ENCODE measurements at places on chromosomes 7 and 10. TPM values are rescaled to one million over a fixed set of nuclear protein-coding genes. Genes with fewer than 3 reads are reported as not detected.

TMEM229A gene
- total RNA-seq, result not detected

DNA sequence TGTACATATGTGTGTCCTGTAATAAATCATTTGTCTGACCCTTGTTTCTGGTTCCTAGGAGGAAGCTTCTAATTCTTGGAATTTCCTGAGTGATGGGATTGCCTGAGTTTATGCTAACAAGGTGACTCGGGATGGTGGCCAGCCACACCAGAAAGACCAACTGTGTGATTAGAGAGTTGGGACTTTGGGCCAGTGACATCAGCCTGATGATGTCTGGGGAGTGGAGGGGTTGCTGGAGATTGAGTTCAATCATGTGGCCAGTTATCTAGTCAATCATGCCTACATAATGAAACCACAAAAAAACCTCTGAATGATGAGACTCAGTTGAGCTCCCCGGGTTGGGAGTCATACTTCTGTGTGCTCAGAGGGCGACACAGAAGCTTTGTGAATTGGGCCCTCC is 23.5 kb upstream of the CARD11 start:
- no peak for DNase-seq
- no peaks in the 10 kb centered on the region for H3K36me3 ChIP-seq
- H3K27ac ChIP-seq, result no peak overlapping the region
- no peak overlapping the region for H3K4me3 ChIP-seq
- no peaks in the 10 kb centered on the region for H3K4me1 ChIP-seq

DKK1 gene
- 122 TPM for total RNA-seq

INSYN2A gene
- total RNA-seq, result not detected

DNA sequence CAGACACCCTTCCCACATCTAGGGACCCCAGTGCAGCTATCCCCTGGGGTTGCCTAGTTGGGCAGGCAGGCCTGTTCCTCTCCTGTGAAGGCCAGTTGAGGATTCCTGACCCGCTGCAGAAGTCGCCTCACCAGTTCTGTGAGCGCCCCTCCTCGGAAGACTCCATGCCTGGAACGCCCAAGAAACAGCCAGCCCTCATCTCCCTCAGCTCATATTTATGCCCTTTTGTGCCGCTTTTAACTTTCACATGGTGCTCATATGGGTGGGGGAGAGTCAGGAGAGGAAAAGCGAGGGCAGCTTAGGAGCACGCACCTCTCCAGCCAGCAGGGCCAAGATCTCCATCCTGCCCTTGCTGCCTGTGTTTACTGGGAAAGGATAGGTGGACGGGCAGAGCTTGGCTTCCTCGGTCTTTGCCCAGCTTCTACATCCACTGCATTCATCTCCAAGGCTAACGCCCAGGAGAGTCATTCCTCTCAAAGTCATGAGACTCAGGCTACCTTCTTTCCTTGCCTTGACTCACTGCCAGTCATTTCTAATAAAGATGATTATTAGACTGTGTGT is 286.6 kb downstream of the USP6NL start:
- no peak for DNase-seq
- peaks cover 80% of the 10 kb centered on the region for H3K27me3 ChIP-seq
- no peak overlapping the region for H3K27ac ChIP-seq
- H3K4me1 ChIP-seq, result no peaks in the 10 kb centered on the region

DNA sequence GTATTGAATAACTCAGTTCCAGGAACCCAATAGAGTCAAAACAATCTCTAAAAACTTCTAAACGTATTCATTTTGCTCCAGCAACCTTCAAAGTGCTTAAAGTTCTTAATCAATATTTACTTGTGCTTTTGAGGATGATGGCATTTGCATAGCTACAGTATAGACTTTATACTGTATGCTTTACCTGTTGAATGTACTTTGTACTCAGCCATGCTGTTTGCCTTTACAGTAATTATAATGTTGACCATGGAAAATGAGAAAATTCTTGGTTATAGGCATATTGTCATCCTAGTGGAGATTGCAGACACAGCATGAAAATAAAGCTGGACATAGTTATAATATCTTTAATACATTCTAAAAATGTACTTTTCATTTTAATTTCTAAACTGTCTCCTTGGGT is 762.7 kb upstream of the PHF14 start:
- no peaks in the 10 kb centered on the region for H3K4me1 ChIP-seq
- H3K27ac ChIP-seq, result no peak overlapping the region
- no peak overlapping the region for H3K4me3 ChIP-seq
- H3K27me3 ChIP-seq, result no peaks in the 10 kb centered on the region

DNA sequence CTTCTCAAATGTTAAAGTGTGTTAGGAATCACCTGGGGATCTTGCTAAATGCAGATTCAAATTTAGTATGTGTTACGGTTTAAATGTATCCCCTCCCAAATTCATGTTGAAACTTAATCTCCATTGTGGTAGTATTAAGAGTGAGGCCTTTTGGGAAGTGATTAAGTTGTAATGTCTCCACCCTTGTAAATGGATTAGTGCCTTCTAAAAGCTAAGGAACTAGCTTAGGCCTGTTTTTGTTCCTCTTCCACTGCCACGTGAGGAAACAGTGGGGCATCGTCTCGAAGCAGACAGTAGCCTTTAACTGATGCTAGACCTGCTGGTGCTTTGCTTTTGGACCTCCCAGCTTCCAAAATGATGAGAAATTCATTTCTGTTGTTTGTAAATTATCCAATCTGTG is 52.3 kb upstream of the SEMA3D start:
- H3K4me3 ChIP-seq, result no peak overlapping the region
- no peak overlapping the region for H3K27ac ChIP-seq
- H3K36me3 ChIP-seq, result no peaks in the 10 kb centered on the region

LIPM gene
- total RNA-seq, result not detected

- H3K4me1 ChIP-seq, result peaks cover 10% of the 10 kb centered on the region
- no peak for DNase-seq
- H3K27ac ChIP-seq, result no peak overlapping the region
Observed at GRCh38 chr7:97018126-97018601, 6.5 kb downstream of the DLX5 start.

GRCh38 chr10:11898372-11899066 is 75.4 kb downstream of the PROSER2 start:
- no peaks in the 10 kb centered on the region for H3K27me3 ChIP-seq
- DNase-seq, result peak; percentile 67
- peak overlapping the region; percentile 71 for H3K27ac ChIP-seq
- no peak overlapping the region for H3K4me3 ChIP-seq

DNA sequence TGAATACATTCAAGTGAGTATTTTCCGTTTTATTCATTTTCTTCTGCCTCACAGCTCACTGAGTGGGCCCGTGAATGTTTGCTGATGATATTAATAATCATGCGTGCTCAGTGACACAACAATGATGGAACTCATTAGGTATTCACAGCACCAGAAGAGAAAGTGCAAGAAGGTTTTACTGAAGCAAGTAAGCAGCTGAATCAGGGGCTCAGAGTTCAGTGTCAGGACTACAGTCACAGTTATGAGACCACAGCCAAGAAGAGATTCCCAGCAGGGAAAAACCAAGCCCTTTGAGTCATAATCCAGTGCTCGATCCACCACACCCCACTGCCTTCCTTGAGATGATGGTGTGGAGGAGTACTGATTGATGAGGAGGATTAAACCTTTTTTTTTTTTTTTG is 247.4 kb downstream of the KIAA1217 start:
- H3K36me3 ChIP-seq, result no peaks in the 10 kb centered on the region
- no peak for DNase-seq
- H3K4me1 ChIP-seq, result peaks cover 14% of the 10 kb centered on the region
- no peak overlapping the region for H3K27ac ChIP-seq

GRCh38 chr10:93186653-93187052 is 113.0 kb downstream of the CYP26A1 start:
- H3K4me3 ChIP-seq, result no peak overlapping the region
- H3K4me1 ChIP-seq, result peaks cover 14% of the 10 kb centered on the region
- no peaks in the 10 kb centered on the region for H3K27me3 ChIP-seq
- no peak for DNase-seq
- no peak overlapping the region for H3K27ac ChIP-seq

- peaks cover 10% of the 10 kb centered on the region for H3K36me3 ChIP-seq
- no peaks in the 10 kb centered on the region for H3K27me3 ChIP-seq
- DNase-seq, result no peak
- no peak overlapping the region for H3K27ac ChIP-seq
- H3K4me1 ChIP-seq, result peaks cover 8% of the 10 kb centered on the region
- H3K4me3 ChIP-seq, result no peak overlapping the region
Observed at GRCh38 chr10:31829776-31830175, 98.9 kb downstream of the ARHGAP12 start.

TFR2 gene
- total RNA-seq, result 1.5 TPM

DNA sequence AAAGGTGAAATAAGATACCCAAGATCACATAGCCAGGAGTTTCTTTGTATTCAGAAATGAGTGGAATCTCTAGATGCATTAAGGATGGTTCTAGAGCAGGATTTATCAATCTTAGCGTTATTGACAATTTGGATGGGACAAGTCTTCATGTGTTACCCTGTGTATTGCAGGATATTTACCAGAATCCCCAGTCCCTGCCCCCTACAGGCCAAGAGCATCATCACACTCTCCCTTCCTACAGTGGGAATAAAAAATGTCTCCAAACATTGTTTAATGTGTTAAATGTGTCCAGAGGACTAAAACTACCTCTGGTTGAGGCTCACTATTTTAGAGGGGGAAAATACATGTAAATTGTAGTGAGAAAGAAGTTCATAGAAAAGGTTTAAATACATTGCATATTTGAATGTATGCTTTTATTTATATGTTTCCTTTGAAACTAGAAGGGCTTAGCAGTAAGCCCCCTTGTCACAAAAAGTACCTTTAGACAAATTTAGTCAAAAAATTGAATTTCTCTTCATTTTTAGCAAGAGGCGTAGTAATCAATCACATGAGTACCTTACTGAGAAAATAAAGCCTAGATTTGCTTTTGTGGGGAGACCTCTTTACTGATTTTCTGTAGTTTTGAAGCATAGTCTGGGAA is 141.2 kb downstream of the MLLT10 start:
- H3K4me1 ChIP-seq, result no peaks in the 10 kb centered on the region
- H3K27ac ChIP-seq, result no peak overlapping the region
- DNase-seq, result peak; percentile 41
- H3K4me3 ChIP-seq, result no peak overlapping the region
- H3K27me3 ChIP-seq, result no peaks in the 10 kb centered on the region

TEX36 gene
- total RNA-seq, result not detected
